AG08396 (cell line): ENCODE measurements at places on chromosomes 4 and X.

DNA sequence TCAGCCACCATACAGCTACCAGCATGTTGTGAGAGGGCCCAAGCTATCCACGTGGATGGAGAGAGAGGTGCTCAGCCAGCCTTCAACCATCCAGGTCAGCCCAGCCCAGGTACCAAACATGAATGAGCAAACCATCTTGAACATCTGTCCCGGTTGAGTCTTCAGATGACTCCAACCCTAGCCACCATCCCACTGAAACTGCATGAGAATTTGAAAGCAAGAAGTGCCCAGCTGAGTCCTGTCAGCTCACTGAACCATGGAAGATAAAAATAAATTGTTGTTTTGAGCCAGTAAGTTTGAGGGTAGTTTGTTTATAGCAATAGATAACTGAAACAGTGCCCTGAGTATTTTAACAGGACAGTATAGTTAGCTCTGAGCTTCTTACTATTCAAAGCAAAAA, 7.3 kb upstream of the SEL1L3 start:
- no peak for DNase-seq

DNA sequence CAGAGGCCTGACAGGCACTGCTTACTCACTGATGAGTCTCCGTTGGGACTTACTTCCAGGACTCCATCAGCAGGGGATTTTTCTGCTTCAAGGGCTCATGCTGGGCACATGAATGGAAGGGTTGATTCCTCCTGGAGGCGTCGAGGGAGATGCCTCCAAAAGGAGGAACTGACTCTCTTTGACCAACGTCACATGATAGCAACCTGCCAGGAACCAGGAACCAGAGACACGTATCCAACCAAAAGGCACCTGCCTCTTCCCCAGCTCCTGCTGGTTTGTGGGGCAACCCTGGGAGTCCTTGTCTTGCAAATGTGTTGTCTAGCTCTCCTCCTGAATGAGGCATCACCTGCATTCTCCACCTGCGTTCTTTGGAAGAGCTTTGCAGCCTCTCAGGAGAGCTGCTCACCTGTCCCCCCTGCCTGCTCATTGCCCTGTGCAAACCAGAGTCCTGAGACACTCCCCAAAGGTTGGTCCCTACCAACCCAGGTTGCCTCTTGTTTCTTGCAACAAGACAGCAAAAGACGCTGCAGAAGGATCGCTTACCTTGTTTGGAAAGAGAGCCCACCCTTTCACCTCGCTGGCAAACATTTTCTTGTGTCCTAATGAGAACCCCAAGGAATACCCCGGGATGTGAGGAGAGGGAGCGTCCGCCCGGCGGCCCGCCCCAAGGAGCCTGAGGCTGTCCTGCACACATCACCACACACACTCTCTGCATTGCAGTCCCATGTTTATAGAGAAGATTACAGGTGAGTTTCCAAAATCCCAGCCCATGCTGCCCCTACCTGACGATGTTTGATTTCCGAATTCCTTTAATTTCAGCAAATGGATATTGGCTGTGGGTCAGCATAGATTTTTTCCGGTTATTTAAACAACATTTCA, 30.5 kb upstream of the SHOX start:
- DNase-seq, result no peak

GRCh38 chr4:5899396-5899795, 6.5 kb upstream of the CRMP1 start:
- no peak for DNase-seq

- DNase-seq, result no peak
Observed at GRCh38 chrX:105646592-105647372, 175.6 kb upstream of the NRK start.

- no peak for DNase-seq
Observed at GRCh38 chr4:123170843-123171242, 225.8 kb upstream of the SPRY1 start.

DNA sequence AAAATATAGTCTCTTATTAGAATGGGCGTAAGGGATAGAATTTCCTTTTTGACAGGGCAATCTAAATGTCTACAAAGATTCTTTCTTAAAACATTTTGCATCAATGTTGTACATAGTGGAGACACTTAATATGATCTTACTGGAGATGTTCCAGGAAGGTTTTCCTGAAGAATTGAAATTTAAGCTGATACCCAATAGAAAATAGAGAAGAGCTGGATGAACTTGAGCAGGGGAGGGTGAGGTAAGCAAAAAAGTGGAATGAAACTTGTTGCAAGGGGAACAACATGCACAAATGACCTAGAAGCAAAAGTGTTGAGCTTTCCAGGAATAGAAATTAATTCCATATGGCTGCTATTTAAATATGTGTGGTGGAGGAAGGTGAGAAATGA, 19.7 kb downstream of the SLAIN2 start:
- DNase-seq, result no peak

- DNase-seq, result no peak
Observed at GRCh38 chr4:7315935-7316334, 118.8 kb downstream of the PSAPL1 start.

DNA sequence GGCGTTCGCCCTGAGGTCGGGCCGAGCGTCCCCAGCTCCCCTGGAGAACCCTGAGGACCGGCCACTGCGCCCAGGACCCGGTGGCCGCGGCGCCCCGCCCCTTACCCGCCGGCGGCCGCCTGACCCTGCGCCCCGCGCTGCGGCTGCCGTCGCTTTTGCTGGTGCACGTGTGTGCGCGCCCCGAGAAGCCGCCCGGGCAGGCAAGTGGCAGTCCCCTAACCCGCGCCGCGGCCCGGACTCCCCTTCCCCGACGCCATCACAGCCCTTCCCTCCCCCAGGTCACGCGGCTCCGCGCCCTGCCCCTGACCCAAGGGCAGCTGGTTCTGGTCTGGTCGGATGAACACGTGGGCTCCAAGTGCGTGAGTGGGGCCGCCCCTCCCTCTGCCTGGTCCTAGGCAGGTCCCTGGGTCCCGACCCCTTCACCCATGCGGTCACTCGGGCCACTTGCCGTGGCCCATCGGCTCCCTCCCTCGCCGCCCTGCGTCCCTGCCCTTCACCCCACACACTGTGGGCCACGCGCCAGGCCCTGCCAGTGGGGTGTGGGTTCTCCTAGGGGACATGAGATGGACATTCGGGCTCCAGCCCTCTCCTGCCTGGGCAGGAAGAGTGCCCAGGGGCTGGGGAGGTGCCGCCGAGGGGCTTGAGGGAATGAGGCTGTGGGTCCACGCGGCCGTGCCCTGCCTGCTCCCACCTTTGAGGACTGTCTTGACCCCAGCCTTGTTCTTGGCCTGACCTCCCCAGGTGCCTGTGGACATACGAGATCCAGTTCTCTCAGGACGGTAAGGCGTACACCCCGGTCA, 8.0 kb upstream of the FGFRL1 start:
- no peak for DNase-seq

DNA sequence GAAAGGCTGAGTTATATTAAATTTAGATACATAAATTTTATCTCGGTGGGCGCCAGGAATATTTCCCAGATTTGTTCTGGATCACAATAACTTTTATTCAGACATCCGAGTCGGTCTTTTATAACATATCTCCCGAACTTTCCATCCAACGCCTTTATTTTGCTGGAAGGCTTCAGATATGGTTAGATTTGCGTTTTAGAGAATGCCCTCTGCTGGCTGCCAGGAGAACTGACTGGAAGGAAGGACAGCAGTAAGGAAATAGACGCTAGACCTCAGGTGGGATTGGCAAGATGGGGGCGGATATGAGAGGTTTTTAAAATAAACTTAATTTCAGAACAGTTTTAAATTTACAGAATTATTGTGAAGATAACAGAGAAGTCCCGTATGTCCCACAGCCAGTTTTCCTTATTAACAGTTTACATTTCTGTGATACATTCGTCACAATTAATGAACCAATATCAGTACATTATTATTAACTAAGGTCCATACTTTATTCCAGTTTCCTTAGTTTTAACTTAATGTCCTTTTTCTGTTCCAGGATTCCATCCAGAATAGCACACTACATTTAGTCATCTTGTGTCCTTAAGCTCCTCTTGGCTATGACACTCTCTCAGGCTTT, 4.6 kb upstream of the KANTR start:
- peak; percentile 63 for DNase-seq

GRCh38 chr4:126221717-126222340, 907.1 kb downstream of the FAT4 start:
- DNase-seq, result no peak

GRCh38 chr4:6439120-6439762, 33.2 kb downstream of the PPP2R2C start:
- DNase-seq, result no peak

DNA sequence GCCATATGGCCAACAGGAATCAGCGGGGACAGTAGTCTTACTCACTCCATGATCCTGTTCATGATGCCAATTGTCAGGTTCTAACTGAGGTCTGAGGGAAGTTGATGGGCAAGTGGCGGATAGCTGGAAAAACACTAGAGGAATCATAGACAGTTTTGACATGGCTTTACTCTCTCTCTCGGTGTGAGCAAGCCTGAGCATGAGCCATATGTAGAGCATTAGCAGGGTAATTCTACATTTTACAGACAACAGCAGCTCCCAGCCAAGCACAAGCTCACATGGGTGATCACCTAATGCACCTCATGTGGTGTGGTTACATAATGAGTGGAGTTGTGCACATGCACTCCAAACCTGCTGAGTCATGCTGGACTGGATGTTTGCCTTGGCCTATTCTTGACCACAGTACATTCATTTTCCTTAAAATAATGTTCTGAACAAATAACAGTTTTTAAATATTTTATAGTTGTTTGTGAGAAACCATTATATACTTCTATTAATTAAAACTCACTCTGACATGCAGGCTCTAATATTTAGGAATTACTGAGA, 429.2 kb downstream of the GPAT3 start:
- DNase-seq, result no peak

GRCh38 chr4:187208651-187209050, 485.0 kb upstream of the FAT1 start:
- no peak for DNase-seq

DNA sequence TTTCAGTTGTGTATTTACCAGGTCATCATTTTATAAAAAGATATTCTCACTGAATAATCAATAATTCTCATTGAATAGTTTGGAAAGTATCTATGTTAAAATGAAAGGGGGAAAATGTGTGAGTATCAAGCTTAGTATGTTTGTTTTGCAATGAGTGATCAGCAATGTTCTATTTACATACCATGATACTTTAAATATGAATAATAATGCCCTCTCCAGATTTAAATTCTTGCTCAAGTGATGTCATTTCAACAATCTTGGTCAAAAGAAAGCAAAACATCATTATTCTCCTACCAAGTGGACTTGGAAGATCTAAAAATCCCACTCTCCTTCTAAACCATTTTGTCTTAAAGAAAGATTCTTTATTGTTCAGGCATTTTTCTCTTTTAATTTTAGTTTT, 42.1 kb upstream of the ANKRD50 start:
- no peak for DNase-seq

DNA sequence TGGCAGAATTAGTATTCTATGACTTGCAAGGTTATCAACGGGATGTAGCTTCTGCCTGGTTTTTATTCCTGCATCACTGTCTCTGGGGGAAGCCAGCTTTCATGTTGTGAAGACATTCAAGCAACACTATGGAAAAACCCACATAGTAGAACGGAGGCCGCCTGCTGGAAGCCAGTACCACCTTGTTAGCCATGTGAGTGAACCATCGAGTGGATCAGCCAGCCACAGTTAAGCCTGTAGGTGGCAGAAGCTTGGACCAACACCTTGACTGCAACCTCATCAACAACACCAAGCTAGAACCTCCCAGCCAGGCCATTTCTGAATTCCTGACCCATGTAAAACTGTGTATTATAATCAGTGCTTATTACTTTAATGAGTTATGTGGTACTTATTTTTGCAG, 538.2 kb downstream of the KCNIP4 start:
- DNase-seq, result no peak

DNA sequence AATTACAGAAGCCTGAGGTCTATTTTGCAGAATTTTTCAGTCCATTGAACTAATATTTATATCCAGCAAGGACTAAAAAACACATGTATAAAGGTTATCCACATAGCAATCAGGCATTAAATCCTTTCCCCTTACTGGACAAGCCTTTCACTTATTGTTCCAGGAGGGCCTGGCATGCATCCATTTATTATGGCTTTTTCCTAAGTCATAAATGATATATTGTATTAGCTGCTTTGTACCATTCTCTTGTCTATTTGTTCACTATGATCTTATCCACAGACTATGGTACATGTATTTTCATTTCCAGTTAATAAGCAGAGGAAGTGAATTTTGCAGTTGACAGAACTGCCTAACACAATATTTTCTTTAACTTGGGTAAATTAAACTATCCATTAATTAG, 105.4 kb upstream of the ANK2 start:
- DNase-seq, result no peak
